ENCODE measurements at places on chromosomes 4 and X.

DNA sequence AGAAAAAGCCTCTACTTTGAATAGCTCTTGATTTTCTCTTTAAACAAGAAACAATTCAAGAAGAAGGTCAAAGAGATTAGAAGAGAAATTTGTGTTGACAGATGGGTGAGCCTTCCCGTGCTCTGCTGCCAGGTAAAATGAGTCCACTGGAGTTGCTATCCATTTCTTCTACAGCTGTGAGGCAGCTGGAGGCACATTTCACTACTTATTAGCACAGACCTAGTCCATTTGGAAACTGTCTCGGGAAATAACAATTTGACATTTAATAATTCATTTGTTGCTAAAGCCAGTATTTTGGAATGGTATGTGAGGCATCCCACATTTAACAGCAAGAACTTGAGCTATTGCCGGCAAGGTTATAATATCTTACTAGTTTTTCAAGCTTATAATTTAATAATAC, 396.8 kb upstream of the GRIA3 start:
- H3K27ac ChIP-seq: no peak overlapping the region
- H3K36me3 ChIP-seq: no peaks in the 10 kb centered on the region
- H3K4me1 ChIP-seq: no peaks in the 10 kb centered on the region
- no peak overlapping the region for H3K4me3 ChIP-seq
- H3K27me3 ChIP-seq: no peaks in the 10 kb centered on the region

DNA sequence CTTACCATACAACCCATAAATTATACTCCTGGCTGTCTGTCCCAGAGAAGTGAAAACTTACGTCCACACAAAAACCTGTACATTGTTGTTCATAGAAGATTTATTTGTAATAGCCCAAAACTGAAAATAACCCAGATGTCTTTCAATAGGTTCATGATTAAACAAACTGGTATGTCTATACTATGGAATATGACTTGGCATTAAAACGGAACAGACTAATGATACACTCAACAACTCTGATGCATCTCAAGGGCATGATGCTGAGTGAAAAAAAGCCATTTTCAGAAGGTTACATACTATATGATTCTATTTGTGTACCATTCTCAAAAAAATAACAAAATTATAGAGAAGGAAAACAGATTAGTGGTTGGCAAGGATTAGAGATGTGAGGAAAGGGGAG, 11.6 kb upstream of the MND1 start:
- DNase-seq: no peak
- no peaks in the 10 kb centered on the region for H3K4me1 ChIP-seq
- no peaks in the 10 kb centered on the region for H3K36me3 ChIP-seq
- no peak overlapping the region for H3K27ac ChIP-seq

- DNase-seq: no peak
- H3K4me3 ChIP-seq: no peak overlapping the region
- peaks cover 3% of the 10 kb centered on the region for H3K36me3 ChIP-seq
- no peak overlapping the region for H3K27ac ChIP-seq
These were observed 68.9 kb upstream of the BMP2K start for GRCh38 chr4:78707268-78707667.

DNA sequence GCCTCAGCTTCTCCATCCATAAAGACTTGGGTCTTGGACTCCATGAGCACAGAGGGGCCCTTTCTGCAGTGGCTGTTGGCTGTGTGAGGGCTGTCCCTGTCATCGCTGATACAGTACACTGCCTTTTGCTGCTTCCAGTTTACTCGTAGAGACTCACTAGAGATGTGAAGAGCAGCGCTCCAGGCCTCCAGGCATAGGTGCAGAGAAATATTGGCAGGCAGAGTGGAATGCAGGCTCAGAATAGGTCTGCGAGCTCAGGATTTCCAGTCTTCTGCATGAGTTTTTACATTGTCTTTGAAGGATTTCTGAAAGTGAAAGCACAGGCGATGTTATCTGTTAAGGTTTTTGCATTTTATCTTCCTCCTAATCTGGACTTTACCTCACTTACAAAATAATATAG, 97.4 kb downstream of the AASDH start:
- peaks cover 4% of the 10 kb centered on the region for H3K36me3 ChIP-seq
- no peaks in the 10 kb centered on the region for H3K27me3 ChIP-seq
- H3K4me3 ChIP-seq: no peak overlapping the region
- H3K27ac ChIP-seq: no peak overlapping the region
- no peak for DNase-seq
- H3K4me1 ChIP-seq: peaks cover 9% of the 10 kb centered on the region

DNA sequence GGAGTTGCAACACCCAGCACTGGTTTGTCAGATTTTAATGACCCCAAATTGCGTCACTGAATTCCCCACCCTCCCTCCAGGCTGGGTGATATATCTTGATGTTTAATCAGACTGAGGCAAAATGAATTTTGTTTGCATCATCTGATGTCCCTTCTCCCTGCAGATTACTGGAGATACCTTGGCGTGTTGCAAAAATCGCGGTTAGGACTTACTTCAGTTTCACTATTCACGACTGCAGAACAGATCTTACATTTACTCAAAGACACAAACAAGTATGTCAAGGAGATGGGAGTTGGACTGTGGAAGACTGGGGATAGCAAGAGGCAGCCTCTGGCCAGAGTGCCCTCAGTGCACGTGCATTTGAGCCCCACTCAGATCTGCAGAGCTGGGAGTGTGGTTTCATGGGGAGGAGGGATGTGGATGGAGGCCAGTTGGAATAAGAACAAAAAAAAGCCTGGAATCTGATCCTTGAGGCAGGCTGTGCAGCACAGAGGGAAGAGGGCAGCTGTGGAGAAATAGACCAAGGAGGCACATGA, 92.2 kb upstream of the MTM1 start:
- H3K4me1 ChIP-seq: peaks cover 34% of the 10 kb centered on the region
- DNase-seq: no peak
- no peaks in the 10 kb centered on the region for H3K36me3 ChIP-seq
- no peak overlapping the region for H3K27ac ChIP-seq
- H3K4me3 ChIP-seq: no peak overlapping the region

DNA sequence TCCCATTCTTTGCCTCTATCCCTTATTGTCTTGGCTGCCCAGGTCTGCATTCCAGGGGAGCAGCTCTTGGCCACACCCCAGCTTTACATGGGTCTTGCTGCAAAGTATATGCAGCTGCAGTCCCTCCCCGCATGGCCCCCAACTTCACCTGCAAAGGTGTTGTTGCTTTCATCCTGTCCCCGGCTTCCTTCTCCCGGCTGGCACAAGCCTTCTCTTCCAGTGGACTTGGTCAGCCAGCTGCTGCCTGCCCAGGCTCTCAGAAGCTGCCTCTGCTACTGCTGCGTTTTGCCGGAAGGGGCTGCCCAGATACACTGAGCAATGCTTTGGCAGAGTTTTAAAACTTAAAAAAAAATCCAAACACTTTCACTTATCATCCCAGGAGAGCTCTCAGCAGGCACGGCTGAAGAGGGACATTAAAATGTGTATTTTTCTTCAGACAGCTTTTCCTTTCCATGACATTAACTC, 121.2 kb upstream of the PDLIM3 start:
- peaks cover 2% of the 10 kb centered on the region for H3K4me1 ChIP-seq
- no peak overlapping the region for H3K27ac ChIP-seq
- no peaks in the 10 kb centered on the region for H3K27me3 ChIP-seq
- no peak for DNase-seq
- no peaks in the 10 kb centered on the region for H3K36me3 ChIP-seq

GRCh38 chrX:46959101-46959500, 46.9 kb downstream of the JADE3 start:
- no peak overlapping the region for H3K4me3 ChIP-seq
- no peak overlapping the region for H3K27ac ChIP-seq
- H3K27me3 ChIP-seq: no peaks in the 10 kb centered on the region
- peaks cover 1% of the 10 kb centered on the region for H3K4me1 ChIP-seq
- no peaks in the 10 kb centered on the region for H3K36me3 ChIP-seq

DNA sequence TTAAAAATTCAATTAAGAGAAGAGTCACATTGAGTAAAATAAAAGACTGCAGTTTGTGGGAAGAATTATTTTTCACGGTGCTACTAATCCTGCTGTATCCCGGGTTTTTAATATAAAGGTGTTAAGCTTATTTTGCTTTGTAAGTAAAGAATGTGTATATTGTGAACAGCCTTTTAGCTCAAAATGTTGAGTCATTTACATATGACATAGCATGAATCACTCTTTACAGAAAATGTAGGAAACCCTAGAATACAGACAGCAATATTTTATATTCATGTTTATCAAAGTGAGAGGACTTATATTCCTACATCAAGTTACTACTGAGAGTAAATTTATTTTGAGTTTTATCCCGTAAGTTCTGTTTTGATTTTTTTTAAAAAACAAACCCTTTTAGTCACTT, 39.7 kb downstream of the IRS4 start:
- no peak overlapping the region for H3K27ac ChIP-seq
- H3K4me1 ChIP-seq: no peaks in the 10 kb centered on the region
- no peaks in the 10 kb centered on the region for H3K36me3 ChIP-seq
- DNase-seq: no peak
- no peak overlapping the region for H3K4me3 ChIP-seq

DNA sequence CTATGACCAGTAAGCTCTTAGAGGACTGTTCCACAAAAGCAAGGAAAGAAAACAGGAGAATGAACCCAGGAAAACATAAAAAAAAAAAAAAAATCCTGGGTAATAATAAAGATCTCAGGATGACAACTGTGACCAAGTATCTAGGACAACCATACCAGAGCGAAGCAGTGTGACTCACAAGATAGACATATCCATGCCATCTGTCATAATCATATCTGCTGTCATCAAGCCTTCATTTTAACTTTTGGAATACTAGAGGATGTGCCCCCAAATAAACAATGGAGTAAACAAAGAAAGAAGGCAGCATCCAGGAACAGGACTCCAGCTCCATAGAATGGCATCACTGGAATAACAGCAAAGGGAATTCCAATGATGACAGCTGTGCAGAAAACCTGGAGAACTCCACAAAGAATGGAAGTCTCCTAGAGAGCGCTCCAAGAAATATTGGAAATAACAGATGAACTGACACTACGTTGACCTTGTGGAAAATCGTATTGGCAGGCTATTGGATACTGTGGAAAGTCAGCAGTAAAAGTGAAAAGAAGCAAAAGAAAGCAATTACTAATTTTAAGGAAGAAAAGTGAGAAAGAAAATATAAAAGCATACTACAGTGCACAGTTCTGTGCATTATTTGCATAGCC, 35.3 kb downstream of the HPGDS start:
- no peaks in the 10 kb centered on the region for H3K4me1 ChIP-seq
- H3K36me3 ChIP-seq: peaks cover 2% of the 10 kb centered on the region
- no peak for DNase-seq
- H3K4me3 ChIP-seq: no peak overlapping the region
- H3K27ac ChIP-seq: no peak overlapping the region

DNA sequence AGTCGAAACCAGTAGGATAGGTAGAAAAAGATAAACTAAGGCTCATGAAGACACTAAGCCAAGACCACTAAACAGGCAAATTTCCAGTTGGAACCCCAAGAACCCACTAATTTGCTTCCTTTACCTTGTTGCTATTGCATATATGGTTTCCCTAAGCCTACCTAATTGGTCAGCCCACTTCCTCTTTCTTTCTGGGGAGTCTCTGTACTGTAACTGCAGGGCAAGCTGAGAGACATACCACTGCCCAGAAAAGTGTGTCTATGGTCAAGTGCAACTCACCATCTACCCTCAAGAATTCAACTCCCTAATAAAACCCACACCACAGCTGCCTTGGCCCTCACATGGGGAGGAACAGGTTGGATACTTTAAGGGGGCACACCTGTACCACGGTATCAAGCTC, 28.6 kb downstream of the IDS start:
- DNase-seq: no peak
- no peak overlapping the region for H3K27ac ChIP-seq
- no peaks in the 10 kb centered on the region for H3K27me3 ChIP-seq
- no peak overlapping the region for H3K4me3 ChIP-seq

DNA sequence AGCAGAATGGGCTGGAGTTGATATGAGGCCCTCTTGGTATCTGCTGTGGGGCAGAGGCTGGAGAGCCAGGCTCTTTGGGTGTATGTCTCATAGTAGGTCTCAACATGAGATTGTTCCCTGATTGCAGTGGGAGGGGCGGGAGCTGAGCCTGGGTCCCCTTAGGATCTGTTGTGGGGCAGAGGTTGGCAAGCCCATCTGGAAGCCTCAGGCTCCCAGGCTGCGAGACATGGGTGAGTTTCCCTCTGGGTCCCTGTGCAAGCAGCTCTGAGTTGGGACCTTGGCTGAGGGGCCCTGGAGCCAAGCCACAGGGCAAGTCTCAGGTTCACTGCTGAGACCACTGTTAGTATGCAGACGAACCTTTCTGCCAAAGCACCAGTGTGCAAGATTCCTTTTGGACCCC, 201.9 kb downstream of the ARHGAP10 start:
- no peak for DNase-seq
- H3K36me3 ChIP-seq: no peaks in the 10 kb centered on the region
- no peaks in the 10 kb centered on the region for H3K4me1 ChIP-seq
- no peak overlapping the region for H3K4me3 ChIP-seq

- no peak overlapping the region for H3K4me3 ChIP-seq
- peaks cover 46% of the 10 kb centered on the region for H3K4me1 ChIP-seq
- H3K27me3 ChIP-seq: no peaks in the 10 kb centered on the region
- no peak overlapping the region for H3K27ac ChIP-seq
- DNase-seq: no peak
These were observed 20.9 kb downstream of the GPAT3 start for GRCh38 chr4:83556816-83557215.

GRCh38 chr4:88697588-88698329, at the start of gene NAP1L5:
Gene NAP1L5 (minus strand): TSS chr4:88697829. CDS start chr4:88697754, 75 bp downstream.
- peaks cover 9% of the 10 kb centered on the region for H3K4me1 ChIP-seq
- H3K27ac ChIP-seq: peak within 1 kb of the TSS; percentile 71
- peaks cover 2% of the 10 kb centered on the region for H3K36me3 ChIP-seq
- no peaks in the 10 kb centered on the region for H3K27me3 ChIP-seq

DNA sequence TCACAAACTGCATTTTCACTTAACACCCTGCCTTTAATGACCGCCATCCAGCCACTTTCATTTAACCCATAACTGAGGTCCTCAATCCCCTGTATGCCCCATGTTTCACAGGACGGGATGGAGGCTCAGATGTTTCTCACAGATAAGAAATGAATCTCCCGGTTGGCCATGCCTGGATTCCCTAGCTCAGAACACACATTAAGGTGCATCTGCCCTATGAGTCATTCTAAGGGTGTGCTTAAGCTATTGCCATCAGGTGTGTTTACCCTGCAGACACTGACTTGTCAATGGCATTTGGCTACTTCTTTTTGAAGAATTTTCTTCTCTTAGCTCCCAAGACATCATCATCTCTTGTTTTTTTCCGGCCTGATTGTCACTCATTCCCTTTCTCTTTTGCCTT, 222.6 kb upstream of the SMIM31 start:
- no peaks in the 10 kb centered on the region for H3K27me3 ChIP-seq
- H3K27ac ChIP-seq: no peak overlapping the region
- H3K4me3 ChIP-seq: no peak overlapping the region

DNA sequence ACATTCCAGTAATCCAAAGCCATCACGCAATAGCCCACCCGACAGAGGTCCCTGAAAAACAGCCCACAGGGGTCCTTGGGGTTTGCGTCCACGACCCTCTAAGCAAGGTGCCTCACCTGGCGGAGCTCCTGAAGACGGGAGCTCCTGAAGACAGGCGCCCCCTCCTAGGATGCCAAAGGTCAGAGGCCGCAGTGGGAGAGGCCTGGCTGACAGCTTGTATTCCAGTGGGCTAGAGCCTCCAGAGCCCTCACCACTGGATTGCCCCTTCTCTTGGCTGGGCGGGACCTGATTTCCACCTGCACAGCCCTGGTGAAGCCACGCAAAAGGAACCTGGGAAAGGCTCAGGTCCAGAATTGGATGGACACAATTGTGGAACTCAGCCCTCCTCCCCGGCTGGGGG, 29.7 kb upstream of the WFS1 start:
- H3K4me3 ChIP-seq: no peak overlapping the region
- DNase-seq: no peak
- H3K27ac ChIP-seq: no peak overlapping the region
- peaks cover 9% of the 10 kb centered on the region for H3K36me3 ChIP-seq
- H3K4me1 ChIP-seq: no peaks in the 10 kb centered on the region
